HuH-7 (cell line): ENCODE measurements at places on chromosomes 16 and 17.
A peak's percentile ranks its signal among the peaks of the same experiment; 100 is the strongest.

DNA sequence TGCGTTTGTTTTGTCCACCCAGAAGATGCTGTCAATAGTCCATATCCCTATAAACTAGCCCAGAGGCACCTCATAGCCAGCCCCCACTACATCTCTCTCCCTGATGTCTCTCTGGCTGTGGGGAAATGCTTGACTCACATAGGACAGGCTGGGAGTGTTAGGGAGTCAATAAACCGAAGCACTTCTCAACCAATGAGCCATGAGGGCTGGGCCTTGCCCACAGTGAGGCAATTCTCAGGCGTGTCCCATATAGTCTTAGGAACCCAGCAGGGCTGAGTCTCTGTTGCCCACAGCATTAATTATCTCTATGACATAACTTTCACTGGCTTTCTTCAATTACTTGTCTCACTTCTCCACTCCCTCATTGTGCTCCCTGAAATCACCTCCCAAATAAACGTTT, 387.3 kb upstream of the CDH11 start:
- DNase-seq: no peak

DNA sequence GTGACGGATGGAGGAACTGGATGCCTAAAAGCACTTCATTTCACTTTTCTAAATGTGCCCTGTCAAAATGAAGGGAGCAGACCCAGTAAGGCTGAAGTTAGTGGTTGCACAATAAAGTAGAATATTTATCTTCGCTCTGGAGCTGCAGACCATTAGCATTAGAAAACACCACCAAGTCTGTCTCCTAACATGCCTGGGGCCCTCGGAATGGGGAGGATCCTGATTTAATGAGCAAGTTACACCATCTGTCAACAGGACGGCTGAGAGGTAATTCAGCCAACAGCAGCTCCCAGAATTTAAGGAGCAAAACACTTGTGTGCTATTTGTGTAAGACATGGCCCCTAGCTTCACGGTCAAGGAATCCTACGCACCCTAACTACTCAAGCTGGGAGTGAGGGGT, 22.3 kb downstream of the CA10 start:
- DNase-seq: no peak

GRCh38 chr16:50428742-50429141, 60.0 kb upstream of the BRD7 start:
- no peak for DNase-seq

GRCh38 chr17:60665602-60666001, 12.0 kb upstream of the BCAS3 start:
- DNase-seq: no peak

DNA sequence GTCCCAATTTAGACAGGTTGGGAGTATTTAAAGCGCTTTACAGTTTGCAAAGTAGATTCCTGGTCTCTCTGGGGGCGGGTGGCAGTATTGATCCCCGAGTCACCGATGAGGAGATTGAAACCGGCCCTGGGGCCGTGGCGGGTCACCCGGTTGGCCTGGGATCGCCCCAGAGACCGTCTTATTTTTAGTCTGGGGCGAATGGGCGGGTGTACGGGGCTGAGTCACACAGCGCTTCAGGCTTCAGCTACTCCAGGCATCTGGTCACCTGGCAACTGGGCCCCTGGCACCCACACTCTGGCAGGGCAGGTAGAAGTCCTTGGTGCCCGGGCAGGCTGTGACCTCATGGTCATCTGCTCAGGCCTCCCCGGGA, 669 bp downstream of the MIEF2 start:
- peak; percentile 39 for DNase-seq

DNA sequence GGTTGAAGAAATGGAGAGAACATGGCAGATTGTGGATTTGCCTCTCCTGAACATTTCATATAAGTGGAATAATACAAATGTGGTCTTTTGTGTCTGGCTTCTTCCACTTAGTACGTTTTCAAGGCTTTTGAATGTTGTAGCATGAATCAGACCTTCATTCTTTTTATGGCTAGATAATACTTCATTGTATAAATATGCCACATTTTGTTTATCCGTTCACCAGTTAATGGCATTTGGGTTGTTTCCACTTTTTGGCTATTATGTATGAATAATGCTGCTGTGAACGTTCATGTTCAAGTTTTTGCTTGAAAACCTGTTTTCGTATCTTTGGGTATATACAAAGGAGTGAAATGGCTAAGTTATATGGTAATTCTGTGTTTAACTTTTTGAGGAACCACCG, 130.4 kb downstream of the TANC2 start:
- no peak for DNase-seq

DNA sequence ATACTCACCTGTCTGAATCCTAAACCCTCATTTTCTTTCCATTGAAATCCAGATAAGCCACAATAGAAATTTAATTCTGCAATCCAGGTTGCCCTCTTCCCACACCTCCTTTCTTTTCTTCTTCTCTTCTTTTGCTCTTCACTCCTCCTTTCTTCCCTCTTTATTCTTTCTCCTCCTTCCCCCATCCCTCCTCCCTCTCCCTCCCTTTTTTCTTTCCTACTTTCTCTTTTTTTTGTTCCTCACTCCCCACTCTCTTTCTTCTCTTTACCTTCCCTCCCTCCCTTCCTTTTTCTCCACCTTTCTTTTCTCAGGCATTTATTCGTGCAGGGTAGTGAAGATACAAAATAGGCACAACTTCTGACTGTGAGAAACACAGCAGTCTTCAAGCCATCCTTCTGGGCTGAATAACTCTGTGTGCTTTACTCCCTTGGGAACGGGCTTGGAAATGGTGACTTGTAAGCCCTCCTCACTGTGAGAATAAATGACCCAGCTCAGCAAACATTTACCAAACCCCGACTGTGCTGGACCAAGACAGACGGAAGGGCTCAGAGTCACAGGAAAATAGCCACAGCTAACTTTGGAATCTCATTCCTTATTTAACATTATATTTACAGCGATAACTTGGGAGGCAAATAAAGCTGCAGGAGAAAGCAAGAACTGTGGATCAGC, 140.8 kb downstream of the HAPSTR1 start:
- DNase-seq: no peak

DNA sequence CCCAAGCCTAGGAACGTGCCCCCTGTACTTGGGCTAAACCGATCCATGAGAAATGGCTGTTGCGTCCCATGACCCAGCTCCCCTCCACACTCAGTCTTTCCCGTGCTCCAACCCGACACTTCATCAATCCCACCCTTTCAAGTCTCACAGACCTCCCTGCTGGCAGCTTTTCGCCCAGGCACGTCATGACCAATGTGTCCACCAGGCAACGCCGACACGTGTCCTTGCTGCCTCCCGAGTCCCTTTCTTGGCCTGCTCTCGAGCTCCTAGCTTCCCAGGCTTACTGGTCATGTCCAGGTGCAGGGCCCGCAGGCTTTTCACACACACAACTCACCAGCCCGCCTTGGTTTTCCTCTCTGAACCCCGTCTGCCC, 12.2 kb downstream of the MNT start:
- DNase-seq: no peak

DNA sequence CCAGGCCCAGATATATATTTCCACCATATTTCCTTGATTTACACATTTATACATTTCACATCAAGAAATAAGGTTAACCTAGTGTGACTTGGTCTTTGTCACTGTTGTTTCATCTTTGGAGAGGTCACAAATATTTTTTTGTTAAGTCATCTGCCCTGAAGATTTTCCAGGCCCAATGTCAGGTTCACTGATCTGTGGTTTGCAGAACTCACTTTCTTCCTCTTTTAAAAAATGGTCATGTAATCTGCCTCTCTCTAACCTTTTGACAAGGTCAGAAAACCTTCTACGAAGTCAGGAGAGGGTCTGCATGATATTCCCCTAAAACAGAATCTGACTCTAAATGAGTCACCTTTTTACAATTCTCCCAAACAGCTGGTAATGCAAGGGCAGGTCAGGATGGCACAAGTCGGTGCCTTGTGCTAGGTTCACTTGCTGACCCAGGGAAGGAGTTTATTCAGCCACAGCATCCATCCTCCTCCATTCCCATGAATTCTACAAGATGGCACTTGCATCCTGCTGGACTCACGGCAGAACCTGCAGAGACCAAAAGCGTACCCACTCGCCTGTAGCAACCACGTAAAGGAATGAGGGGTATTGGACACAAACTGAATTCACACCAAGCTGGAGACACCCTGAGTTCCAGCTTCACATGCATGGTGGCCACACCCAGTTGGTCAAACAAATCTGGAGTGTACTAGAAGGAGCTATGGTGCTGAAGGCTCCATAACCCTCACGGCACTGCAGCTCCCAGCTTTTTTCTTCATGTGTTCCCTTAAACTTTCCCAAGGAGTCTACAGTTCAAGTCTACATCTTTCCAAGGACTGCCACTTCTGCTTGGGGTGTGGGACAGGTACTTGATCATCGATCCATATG, 1.6 kb upstream of the KIAA0513 start:
- no peak for DNase-seq

DNA sequence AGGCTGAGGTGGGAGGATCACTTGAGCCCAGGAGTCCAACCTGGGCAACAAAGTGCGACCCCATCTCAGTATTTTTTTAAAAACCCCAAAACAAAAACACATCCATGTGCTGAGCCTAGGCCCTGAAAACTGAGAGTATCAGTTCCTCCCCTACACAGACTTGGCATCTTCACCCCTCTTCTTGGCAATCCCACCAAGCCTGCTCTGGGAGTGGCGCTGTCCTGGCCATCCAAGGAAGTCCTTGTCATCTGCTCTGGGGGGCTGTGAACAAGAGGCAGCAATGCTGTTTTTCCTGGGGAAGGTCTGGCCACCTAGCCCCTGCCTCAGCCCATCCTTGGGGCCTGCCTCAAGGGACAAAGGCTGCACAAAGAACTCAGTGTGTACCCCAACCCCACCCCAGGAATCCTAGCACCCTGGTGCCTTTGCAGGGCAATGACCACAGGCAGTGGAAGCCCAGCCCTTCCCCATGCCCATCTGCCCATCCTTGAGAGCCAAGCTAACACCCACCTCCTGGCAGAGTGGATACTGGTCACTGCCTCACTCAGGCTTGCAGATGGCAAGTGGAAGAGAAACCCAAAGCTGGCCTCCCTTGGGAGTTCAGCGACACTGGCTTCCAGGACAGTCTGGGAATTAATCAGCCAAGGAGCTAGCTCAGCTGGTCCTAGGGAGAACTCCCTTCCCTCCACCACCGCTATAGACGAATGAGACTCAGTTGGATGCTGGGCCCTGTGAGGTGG, 14.8 kb upstream of the GFOD2 start:
- DNase-seq: no peak

DNA sequence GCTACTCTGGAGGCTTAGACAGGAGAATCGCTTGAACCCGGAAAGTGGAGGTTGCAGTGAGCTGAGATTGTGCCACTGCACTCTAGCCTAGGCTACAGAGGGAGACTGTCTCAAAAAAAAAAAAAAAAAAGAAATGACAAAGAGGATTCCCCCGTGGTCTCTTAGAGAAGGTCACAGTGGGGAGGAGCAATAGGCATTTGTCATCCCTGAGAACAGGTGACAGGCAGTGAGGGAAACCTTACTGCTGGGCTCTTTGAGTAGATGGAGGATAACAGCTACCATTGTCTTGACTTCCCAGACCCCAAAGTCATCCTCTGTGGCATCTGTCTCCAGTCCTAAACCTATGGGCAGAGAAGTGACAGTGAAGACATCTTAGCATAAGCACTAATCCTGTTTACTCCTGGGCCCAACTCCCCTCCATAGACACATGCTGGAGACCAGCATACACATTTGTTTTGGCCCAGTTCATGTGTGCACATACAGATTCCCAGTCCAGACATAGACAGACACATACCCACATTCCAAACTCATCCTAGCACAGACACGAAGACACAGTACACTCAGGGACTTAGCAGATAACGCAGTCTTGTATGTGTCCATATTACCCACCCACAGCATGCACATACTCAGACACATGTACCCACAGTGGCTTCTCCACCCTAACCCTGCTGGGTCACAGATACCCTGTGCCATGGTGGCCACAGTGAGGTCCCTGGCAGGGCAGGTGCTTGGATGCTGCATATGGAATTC, 2.7 kb downstream of the ESRP2 start:
- DNase-seq: no peak

GRCh38 chr16:19071811-19072777, 4.7 kb downstream of the COQ7 start:
- DNase-seq: peak; percentile 61

DNA sequence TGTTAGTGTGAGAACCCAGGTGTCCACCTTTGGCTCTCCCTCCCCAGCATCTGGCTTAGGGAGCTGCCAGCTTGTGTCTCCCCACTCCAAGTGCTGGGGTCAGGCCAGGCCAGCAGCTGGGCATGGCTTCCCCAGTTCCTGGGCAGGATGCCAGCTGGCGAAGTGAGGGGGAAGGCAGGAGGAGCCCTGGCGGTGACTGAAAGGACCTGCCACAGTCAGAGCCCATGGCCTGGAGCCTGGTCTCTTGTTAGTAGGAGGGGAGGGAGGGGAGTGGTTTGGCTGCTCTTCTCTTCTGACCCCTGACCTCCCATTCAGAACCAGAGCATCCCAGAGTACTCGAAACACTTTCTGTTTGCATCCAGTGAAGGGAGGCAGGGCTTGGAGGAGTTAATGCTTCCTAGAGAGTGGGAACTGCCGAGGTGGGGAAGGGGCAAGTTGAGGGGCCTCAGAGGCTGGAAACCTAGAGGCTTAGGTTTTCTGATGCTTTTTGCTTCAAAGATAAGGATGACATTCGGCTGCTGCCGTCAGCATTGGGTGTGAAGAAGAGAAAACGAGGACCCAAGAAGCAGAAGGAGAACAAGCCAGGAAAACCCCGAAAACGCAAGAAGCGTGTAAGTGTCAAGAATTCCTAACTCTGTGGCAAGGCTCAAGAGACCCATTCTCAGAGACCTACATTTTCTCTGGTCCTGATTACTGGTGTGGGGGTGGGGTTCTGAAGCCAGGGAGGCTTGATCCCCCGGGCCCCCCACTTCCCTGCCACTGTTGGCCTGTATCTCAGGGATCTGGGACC, 772 bp downstream of the CHD3 start:
- no peak for DNase-seq

GRCh38 chr16:83023640-83024039, 396.9 kb downstream of the CDH13 start:
- no peak for DNase-seq

GRCh38 chr16:10206215-10206614, 24.0 kb upstream of the GRIN2A start:
- no peak for DNase-seq

- no peak for DNase-seq
These were observed 879 bp upstream of the ACSF2 start for GRCh38 chr17:50424996-50425681.

DNA sequence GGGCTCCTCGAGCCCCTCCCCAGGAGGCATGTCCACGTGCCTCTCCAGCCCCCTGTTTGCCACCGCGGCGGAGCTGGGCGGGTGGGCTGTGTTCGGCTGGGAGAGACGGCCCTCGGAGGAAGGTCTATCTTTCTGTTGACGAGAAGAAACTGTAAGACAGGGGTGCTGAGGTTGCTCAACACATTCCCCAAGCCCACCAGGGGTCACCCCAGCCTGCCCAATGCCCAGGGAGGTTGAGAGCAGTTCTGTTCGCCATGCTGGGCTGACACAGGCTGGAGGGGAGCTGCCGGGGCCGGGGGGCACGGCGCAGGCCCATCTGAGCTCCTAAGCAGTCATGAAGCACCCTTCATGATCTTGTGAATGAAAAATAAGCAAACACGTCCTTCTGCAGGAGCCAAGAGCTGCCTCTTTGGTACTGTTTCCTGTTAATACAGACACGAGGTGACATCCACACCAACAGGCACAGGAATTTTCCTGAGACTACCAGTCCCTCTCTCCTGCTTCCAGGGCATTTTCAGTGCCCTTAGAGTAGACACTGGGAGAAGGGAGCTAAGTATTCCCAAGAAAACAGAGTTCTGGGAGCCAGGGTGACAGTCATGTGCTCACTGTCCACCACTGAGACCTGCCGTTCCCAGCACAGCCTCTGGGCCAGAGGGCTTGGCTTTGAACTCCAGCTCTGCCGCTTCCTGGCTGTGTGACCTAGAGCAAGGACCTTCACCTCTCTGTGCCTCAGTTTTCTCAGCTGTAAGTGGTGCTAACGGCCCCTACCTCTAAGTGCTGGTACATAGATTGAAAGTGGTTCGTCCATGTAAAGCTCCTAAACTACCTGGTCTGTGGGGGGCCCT, 9.2 kb downstream of the UBALD2 start:
- no peak for DNase-seq
